ENCODE measurements at places on chromosomes 12 and 14.

- no peak for DNase-seq
Measured at GRCh38 chr12:62943779-62944395, 8.9 kb upstream of the PPM1H start.

GRCh38 chr14:71300566-71301330 is 393.5 kb downstream of the PCNX1 start:
- DNase-seq: peak; percentile 68

DNA sequence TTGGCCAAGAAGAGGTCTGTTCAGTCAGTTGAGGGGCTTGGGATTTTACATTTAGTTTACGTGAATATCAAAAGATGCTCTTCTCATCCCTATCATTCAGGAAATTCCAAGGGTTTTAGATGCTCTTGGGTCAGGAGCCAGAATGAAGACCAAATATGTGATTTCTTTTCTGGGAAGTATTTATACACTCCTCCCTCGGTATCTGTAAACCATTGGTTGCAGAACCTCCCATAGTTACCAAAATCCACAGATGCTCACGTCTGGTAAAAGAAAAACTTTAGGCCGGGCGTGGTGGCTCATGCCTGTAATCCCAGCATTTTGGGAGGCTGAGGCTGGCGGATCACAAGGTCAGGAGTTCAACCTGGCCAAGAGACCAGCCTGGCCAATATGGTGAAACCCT is 75.9 kb downstream of the TNFAIP2 start:
- DNase-seq: peak; percentile 60

DNA sequence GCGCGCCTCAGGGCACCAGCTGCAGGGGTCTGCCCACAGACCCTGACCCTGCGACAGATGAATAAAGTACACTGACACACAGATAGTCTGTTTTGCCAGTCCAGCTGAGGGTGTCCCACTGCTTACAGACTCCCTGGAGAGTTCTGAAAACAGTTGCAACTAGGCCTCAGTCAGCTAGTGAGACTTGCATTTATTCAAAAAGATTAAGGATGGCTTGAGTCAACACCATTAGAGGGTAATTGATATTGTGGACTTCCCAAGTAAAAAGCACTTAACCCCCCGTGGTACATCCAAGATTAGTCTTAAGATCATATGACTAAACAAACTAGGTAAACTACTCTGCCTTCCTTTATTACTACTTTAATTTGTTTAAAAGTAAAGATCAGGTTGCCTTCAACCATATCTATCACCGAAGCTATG is 11.1 kb upstream of the PSEN1 start:
- no peak for DNase-seq

GRCh38 chr12:11014234-11014633 is 8.2 kb downstream of the TAS2R19 start:
- DNase-seq: peak; percentile 28

DNA sequence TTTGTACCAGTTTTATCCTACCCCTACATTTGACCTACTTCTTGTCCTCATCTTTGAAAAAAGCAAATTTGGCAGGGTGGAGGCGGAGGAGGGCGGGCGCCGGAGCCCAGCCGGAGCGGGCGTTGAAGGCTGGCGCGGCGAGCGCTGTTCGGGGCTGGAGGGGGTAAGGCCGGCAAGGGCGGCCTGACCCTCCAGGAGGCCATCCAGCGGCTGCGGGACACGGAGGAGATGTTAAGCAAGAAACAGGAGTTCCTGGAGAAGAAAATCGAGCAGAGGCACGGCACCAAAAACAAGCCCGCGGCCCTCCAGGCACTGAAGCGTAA is 27.2 kb downstream of the FBXO34 start:
- no peak for DNase-seq

DNA sequence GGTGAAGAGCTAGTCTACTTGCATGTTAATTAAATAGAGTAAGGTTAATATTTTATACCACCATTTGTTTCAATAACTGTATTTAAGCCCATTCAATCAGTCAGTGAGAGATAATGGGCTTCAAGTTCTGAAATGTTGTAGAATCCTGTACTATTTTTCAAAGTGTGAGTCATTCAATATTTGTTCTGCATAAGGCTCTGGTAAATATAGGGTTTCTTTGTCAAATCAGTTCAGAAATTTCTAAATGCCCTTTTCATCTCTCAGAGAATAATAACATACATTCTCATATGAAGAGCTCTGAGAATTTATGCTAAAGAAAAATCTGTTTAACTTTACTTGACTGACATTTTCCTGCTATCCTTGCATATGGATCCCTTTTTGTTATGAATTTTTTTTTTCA is 493.3 kb downstream of the TMTC2 start:
- no peak for DNase-seq

GRCh38 chr14:100544506-100545141 is 42.6 kb downstream of the BEGAIN start:
- no peak for DNase-seq

- no peak for DNase-seq
Measured at GRCh38 chr14:101198398-101199027, 295.0 kb upstream of the RTL1 start.

DNA sequence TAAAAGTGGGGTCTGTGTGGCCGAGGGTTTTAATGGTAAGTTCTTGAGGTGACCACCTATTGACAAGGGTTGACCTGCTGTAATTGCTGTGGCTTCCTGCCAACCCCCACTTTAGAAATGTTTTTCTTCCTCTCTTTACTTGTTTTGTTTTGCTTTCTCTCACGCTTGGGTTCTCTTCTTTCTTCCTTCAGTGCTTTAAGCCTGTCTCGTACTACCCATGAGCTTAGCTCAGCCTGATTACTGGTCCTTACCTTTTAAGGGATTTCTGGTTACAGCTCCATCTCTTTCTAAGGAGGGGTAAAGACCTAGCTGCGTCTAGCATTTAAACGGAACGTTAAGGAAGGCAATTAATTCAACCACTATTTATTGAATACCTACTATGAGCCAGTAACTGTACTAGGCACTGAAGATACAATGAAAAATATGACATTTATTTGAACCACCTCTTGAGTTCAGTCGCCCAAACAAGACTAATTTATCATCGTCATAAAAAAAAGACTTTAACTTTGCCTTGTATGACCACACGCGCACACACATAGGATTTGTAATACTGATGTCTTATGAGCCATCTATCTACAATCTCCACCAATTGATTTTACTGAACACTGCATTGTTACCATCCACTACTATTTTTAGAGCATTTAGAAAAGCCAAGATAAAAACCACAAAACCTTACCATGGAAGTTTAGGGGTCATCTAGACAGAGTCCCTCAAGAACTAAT is 888 bp upstream of the PPP1R12A start:
- peak; percentile 13 for DNase-seq

- DNase-seq: no peak
Measured at GRCh38 chr12:16218234-16218633, 59.3 kb downstream of the SLC15A5 start.

GRCh38 chr14:81222126-81222525 is 1.4 kb upstream of the GTF2A1 start:
- DNase-seq: no peak

- peak; percentile 60 for DNase-seq
Measured at GRCh38 chr12:62720661-62721330, 214.2 kb downstream of the PPM1H start.

DNA sequence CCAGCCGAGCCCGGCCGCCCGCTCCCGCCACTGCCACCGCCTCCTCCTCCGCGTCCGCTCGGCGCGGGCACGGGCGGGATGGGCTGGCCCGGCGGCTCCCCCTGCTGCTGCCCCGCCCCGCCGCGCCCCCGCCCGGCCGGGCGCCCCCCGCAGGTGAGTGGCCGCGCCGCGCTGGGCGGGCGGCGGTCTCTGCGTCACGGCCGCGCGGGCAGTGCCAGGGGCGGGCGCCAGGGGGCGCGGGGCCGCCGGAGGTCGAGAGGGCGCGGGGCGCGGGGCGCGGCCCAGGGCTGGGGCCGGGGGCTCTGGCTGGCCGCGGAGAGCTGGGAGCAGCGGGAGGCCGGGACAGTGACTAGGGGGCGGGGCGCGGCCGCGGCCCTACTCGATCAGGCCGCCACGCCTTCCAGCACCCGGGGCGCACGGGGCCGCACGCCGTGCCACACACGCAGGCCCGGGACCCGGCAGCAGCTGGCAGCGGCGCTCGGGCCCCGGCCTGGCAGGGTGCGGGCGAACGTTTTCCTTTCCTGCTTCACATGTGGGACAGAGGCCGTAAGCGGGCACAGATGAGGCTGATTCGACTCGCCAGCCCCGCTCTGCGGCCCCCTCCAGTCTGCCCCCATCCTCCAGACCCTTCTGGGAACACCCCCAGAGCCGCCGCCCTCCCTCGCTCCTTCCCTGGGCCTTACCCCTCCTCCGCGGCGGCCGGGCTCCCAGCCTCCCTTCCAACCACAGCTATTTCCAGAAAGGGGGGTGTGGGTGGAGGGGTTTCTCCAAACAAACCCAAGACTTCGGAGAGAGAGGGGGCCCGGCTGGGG is 2.4 kb upstream of the TNS2 start:
- peak; percentile 72 for DNase-seq

- DNase-seq: no peak
Measured at GRCh38 chr12:108297895-108298760, 41.0 kb downstream of the CMKLR1 start.

GRCh38 chr14:89266754-89267153 is 150.3 kb downstream of the FOXN3 start:
- peak; percentile 30 for DNase-seq

GRCh38 chr12:106582249-106582591 is 584 bp upstream of the RFX4 start:
- no peak for DNase-seq

Data from iris pigment epithelial cell (primary cell).